ENCODE measurements at places on chromosomes 5 and 9.
A peak's percentile ranks its signal among the peaks of the same experiment; 100 is the strongest.

DNA sequence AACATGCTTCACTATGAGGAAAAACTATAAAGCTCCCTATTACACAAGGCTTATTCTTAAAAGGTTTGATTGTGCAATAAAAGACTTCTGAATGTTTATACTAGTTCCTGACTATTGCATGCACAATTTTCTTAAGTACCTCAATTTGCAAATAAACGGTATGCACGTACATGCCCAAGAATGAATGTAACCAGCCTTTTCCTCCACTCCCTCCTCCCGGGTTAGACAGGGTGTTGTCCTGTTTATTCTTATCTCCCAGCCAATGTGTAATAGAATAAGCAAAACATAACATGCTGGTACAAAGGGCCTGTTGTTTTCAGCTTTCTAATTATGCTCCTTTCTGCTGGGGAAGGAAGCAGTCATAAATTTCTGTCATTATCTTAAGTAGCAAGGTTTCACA lies 79.1 kb downstream of the AOPEP start:
- DNase-seq: no peak

DNA sequence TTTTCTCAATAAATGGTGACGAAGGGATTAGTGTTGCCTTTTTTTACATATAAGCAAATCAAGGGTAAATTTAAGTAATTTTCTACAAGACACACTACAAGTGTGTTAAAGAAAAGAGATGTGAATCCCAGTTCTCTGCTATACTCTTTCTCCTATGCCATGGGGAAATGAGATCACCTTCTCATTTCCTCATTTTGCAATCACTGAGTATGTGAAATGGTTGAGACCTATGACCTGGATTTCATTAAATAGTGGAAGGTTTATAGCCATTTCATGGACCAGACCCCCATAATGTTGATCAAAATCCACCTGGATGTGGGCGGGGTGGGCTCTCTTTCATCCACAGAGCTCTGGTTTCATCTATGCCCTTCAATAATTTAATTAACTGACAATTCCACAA lies 66.9 kb upstream of the SLIT3 start:
- no peak for DNase-seq

GRCh38 chr5:93721071-93721470 lies 20.3 kb downstream of the POU5F2 start:
- no peak for DNase-seq

GRCh38 chr9:131282688-131283422 lies 6.5 kb upstream of the FAM78A start:
- no peak for DNase-seq

DNA sequence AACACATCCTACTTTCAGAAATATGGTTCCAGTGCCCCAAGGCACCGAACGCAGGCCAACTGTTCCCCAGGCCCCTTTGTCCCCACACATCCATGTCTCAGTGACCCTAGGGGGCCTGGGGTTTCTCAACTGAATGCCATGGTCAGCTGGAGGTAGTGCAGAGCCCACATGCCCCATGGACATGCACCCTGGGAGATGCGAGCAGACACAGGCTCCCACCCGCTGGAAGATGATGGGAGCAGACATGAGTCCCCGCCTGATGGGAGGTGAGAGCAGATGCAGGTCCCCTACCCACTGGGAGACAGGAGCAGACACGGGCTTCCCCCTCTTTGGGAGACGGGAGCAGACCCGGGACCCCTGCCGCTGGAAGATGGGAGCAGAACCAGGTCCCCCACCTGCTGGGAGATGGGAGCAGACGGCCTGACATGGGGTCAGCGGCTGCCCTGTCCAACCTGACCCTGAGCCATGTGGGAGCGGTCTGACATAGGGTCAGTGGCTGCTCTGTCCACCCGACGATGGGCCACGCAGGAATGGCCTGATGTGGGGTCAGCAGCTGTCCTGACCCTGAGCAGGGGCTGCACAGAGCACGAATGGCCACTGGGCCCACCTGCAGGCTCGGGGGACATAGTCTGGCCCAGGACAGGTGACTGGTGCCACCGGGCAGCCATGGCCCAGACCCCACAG lies 18.4 kb downstream of the ZDHHC11B start:
- DNase-seq: no peak

DNA sequence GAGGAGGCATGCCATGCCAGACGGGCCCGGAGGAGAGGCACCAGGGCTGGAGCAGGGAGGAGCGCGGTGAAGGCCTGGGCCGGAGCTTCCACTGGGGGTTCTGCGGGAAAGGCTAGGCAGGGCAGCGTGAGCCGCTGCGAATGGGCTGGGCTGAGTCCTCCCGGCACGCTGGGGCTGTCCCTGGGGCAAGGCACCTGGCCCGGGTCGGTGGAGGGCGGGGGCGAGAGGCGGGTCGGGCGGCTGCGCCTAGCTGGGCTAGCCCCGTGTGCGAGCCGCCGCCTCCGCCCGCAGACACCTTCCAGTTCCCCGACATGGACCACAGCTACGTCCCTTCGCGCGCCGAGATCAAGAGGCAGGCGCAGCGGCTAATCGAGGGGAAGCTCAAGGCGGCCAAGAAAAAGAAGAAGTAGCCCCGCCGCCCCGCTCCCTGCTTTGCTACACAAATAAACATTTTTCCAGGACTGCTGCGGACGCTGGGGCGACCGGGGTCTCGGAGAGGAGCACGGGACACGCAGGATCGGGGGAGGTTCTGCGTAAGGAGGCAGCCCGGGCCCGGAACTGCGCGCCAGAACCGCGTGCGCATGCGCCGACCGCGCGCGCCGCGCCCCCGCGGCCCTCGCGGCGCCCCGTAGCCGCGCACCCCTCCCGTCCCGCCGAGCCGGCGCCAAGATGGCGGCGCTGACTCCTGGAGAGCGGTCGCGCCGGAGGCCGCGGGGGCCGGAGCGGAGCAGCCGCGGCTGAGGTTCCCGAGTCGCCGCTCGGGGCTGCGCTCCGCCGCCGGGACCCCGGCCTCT lies at the start of gene RABL6:
Gene RABL6 (plus strand): TSS at position 668 of the 794 bp plus-strand sequence. CDS start 249 bp downstream, outside the sequence.
- DNase-seq: peak; percentile 58

DNA sequence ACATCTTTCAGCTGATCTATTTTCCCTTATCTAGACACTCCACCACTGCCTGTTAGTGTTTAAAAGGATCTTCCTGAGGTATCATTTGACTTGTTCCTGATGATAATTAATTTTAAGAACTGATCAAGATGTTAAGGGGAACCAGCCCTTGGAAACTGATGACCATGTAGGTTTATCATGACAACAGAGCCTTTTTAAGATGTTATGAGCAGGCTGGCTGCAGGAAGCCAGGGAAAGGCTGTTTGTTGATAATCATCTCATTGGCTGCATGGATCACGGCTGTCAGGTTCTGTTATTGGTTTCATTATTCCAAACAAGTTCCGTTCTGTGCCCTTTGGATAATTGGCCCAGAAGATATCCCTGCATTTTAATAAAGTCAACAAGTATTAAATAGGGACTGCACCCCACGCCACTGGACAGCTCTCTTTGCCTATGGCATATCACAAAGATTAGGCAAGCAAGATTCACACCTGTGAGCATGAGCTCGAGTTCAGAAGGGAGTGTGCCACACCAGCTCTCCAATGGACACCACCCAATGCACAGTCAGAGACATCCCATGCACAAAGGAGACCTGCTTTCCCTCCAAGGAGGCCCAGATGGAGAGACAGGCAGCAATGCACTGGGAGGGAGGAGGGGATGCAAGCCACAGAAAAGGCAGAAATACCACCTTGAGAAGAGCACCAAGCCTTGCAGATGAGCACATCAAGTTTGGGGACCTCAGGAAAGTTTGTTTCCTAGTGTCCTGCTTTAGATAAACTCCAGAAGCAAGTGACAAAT lies 88.7 kb downstream of the SPOCK1 start:
- no peak for DNase-seq

GRCh38 chr5:111236348-111236747 lies 12.2 kb downstream of the CAMK4 start:
- no peak for DNase-seq

DNA sequence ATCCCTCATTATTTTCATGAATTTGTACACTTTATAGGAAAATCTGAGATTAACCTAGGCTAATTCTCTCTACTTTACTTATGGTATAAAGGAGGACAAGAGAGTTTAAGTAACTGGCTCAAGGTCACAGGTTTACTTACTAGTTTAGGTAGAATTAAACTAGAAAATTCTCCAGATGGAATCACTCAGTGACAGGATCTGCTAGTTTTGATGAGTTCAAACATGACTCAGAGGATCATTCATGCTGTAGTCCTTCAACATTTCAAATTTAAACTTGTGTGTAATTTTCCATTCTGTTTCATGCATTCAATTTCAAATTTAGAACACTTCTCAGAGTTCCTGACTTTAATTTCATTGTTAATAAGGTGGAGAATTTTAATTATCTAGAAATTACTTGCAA lies 485.7 kb upstream of the TUSC1 start:
- DNase-seq: no peak

GRCh38 chr9:17624571-17624970 lies 45.7 kb downstream of the SH3GL2 start:
- DNase-seq: no peak

DNA sequence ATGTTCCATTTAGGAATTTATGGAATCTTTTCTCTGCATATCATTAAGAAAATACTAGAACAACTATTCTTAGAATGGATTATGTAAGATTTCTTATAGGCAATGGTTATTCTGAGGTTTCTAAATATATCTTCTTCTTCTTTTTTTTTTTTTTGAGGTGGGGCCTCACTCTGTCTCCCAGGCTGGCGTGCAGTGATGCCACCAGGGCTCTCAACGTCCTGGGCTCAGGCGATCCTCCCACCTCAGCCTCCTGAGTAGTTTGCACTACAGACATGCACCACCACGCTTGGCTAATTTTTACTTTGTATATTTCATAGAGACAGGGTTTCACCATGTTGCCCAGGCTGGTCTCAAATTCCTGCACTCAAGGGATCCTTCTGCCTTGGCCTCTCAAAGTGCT lies 137.2 kb downstream of the SREK1 start:
- no peak for DNase-seq

GRCh38 chr9:97876061-97876460 lies 23.0 kb downstream of the FOXE1 start:
- DNase-seq: no peak

DNA sequence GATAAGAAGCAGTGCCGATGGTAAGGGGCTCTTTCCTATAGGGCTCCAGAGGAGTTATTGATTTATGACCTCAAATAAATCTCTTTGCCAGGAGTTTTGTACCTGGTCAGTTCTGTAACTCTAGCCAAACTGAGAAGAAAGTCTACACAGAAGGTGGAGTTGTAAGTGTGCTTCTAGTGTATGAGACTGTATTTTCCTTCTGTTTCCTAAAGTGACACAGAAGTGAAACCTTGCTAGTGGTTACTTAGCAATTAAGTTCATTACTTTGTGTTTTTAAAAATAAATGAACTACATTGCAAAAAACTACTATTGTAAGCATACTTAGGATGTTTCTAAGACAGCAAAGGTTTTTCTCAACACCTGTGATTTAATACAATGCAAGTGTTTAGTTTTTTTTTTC lies 48.7 kb upstream of the ACTBL2 start:
- no peak for DNase-seq

- no peak for DNase-seq
These were observed 236.1 kb downstream of the ADAMTSL1 start for GRCh38 chr9:18710065-18710464.

DNA sequence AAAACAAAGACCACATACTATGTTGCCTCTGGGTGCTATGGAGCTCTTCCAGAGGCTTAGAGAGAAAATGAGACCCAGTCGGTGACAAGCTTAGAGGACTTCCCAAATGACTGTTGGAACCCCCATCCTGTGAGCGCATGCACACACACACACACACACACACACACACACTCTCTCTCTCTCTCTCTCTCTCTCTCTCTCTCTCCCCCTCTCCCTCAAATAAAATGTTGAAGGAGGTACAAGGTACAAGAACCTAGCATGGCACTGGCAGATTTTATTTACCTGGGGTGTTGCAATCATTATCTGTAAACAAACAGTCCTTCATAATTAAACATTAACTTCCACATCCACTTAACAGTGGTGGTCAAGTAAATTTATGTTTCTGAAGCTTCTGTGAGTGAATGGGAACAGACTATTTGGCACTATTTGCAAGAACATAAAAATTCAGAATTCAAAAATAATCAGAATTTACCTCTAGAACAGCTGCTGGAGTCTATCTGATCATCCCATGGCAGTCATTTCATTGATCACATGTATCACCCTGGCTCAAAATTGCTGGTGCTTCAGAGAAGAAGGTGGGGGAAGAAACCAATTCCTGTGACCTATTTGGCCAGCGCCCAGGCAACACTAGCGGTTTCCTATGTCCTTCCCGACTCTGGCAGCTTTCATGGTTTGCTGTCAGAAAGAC lies 24.9 kb downstream of the TRPM3 start:
- DNase-seq: no peak

Measured in stimulated activated CD8-positive, alpha-beta memory T cell treated with anti-CD3 and anti-CD28 coated beads, Interleukin-4, amount 100 ng/mL, for 4 hours (primary cell).